H54 (cell line): ENCODE measurements at places on chromosomes 6 and 20.

- DNase-seq: no peak
These were observed 107.9 kb upstream of the CARMIL1 start for GRCh38 chr6:25171301-25171700.

DNA sequence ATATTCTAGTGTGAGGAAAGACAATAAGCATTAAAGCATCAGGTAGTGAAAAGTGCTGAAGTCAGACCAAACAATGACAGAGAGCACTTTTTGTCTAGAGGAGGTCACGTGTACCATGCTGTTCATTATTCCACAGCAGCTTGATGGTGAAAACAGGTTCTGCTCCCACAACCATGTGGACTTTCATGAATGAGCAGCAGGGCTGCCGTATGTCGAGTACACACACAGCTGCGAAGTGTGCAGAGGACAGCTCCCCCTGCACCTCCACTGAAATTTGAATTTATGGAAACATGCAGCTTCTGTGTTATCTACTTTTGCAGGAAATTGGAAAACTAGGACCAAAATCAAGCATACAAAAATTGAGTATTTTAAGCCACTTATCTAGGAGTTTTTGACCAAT is 85.3 kb downstream of the MAP7 start:
- no peak for DNase-seq

DNA sequence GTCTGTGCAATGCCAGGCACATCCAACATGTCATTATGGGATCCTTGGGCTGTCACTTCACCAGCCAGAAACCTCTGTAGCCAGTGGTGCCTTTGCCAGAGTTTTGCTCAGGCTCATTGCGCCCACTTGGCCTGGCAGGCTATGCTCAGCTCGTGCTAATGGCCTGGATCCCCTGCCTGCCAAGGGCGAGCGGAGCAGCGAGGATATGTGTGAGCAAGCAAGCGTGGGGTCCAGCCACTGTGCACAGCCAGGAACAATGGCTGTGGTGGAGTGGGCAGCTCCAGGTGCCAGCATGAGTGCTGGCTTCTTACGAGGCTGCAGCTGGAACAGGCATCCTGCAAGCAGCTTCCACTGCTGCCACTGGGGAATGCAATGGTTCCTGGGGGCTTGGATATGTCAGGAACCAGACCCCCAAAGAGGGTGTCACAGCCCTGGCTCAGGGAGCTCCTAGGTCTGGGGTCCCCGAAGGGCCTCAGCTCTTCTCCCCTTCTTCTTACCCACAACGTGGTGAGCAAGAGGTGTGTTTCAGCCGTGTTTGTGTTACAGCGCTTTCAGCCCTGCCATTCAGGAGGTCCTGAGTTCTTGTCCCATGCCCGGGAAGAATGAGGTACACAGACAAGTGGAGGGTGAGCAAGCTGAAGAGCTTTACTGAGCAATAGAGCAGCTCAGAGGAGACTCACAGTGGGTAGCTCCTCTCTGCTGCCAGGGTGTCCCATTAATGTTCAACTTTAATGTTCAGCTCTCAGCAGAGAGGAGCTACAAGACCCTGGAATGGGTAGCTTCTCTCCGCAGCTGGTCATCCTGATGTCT is 22.3 kb upstream of the TOP1 start:
- no peak for DNase-seq

DNA sequence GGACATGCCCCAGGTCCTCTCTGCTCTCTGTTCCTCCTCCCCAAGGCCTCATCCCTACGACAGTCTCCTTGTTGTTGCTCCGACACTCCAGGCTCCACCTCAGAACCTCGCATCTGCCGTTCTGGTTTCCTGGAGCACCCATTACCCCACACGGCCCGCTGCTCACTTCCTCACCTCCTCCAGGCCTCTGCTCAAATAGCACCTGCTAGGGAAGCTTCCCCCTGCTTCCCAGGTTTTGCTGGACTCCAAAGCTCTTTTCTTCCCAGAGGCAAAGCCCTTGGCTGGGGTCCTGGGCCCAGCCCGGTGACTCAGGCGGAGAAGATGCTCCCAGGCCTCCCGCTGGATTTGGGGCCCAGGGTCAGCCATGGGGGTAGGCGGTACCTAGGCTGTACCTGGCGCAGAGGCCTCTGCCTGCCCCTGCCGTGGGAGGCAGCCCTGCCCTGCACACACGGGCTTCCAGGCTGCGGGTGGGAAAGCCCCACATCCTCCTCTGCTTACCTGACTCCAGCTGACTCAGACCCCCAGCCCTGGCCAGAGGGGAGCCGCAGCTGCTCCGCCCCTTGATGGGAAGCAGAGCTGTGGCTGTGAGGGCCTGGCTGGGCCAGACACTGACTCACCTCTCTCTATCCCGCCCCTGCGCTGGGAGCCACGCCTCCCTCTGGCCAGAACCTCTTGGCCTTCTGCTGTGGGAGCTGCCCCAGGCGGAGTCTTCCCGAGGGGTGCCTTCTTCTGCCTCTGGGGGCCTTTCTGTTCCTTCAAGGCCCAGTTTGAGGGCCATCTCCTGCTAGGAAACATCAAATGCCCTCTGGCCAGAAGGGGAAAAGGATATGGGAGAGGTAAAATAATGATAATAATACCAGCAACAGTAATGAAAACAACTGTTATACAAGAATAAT is 130.5 kb downstream of the CEBPB start:
- peak; percentile 90 for DNase-seq

DNA sequence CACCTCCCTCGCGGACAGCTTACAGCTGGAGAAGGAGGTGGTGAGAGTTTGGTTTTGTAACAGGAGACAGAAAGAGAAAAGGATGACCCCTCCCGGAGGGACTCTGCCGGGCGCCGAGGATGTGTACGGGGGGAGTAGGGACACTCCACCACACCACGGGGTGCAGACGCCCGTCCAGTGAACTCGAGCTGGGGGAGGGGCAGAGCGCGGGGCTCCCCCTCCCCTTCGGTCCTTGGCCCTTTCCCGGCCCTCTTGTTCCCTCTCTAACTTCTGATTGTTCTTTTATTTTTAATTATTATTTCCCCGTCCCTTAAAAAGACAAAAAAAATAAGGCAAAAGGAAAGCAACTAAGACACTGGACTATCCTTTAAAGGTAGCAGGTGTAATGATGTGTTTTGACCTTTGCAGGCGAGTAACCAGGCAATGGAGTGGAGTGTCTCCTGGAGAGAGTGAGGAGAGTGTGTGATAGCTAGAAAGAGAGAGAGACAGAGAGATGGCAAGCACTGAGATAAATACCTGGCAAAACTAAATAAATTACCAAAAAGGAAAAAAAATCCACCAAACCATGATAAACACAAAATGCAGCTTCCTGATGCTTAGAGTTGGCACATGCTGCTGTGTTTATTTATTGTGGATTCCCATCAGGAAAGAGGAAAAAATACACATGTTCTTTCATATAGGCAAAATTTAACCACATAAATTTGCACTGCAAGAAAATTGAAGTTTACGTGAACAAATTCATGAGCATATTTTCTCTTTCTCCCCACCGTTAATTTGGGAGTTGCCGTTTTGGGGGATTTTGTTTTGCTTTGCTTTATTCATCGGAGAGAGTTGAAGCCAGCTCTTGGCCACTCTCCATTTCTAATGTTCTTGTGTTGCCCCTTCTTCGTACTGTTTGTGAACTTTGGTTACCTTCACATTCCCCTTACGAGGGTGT is 1.9 kb downstream of the POU3F2 start:
- DNase-seq: no peak

DNA sequence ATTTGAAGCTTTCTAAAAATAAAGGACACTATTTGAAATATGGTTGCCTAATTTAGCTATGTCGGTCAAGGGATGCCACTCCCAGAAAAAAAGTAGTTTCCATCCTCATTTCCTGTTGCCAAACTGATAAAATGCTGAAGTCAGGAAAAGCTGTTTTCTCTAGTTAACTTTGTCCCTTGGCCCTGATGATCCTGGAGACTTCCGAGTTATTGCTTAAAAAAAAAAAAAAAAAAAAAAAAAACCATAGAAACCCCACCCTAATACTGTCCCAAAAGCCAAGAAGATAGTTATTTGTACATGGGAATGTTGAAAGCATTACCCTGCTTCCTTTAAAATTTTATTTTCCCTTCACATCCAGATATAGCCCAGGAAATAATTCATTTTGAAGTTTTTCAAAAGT is 236.7 kb downstream of the SOD2 start:
- DNase-seq: no peak

DNA sequence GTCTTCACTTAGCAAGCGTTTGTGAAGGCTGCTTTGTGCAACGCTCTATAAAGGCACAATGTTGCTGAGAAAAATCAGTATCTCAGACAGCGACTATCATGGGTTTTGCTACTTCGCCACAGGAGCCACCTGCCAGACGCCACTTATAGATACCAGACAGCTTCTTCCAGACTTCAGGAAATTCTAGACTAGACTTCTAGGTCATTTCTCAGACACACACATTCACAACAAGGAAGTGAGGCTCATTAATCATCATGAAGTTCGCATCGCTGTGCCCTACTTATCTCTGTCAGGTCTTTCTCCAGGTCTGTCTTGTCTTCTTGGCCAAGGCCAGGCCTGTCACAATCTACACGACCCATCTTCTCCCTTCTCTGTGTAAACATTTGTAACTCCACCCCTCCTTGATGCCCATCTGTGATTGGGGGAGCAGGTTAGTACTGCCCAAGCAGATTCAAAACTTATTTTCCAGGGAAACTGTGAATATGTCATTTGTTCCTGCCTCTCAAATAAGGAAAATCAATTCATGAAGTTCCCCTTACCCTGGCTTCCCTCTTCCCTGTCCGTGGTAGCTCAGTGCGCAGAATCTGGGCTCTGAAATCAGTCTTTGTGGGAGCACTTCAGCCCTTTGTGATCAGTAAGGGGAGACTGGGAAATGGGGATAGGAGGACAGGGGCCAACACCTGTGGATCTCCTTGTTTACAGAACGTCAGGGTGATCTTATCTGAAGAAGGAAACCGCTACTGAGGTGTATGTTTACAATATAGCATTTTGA is 115.5 kb downstream of the TNFAIP3 start:
- DNase-seq: no peak

- peak; percentile 59 for DNase-seq
These were observed 10.6 kb downstream of the CTCFL start for GRCh38 chr20:57514273-57514751.

GRCh38 chr6:8277769-8278168 is 157.6 kb downstream of the SLC35B3 start:
- no peak for DNase-seq

- DNase-seq: no peak
These were observed 381.9 kb upstream of the CITED2 start for GRCh38 chr6:139756381-139756780.

- DNase-seq: no peak
These were observed 29.5 kb downstream of the GHRH start for GRCh38 chr20:37231947-37232630.

DNA sequence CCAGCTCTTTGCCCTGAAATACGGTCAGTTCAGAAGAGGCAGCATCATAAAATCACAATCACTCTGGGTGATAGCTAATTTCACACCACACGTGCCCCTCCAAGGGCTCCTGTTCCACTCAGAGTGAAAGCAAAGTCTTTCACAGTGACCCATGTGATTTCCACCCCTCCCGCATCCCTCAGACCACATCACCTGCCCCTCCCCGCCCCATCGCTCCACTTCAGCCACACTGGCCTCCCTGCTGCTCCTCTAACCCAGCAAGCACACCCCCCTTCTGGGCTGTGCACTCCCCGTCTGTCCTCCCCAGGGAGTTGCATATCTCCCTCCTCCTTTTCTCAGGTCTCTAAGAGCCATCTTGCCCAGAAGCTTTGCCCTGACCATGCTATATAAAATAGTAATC is 74.5 kb downstream of the PSMG4 start:
- no peak for DNase-seq

DNA sequence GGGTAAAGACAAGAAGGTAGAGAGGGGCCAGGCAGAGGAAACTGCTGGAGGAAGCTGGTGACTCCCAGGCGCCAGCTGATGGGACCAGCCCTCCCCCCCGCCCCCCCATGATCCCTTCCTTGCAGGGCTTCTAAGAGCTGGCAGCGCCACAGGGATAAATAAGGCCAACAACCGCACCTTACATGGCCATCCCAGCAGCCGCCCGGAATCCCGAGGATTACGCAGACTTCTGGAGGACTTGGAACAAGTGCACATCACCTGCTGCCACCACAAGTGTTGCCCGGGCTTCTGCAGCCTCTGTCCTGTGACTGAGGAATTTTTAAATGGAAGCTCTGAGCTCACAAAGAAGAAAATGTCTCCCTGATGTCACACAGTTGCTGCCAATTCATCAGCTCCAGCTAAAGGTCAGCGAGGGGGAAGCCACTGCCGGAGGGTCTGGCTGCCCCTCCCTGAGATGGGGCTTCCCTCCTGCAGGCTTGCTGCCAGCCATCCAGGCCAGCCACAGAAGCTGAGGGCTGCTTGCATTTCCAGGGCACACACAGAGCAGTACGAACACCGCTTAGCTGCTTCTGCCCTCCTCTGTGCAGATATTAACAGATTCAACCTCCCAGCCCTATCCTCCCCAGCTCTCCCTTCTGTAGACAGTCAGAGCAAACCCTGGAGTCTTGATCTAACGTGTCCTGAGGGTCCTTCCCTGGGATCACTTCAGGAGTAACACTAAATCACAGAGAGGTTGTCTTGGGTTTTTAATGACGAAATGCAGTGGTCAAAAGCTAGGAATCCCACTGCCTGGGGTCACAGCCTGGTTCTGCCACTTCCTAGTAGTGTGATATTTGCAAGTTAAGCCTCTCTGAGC is 38.6 kb upstream of the PIM1 start:
- DNase-seq: no peak

GRCh38 chr6:111228094-111228493 is 140.8 kb downstream of the SLC16A10 start:
- DNase-seq: no peak

DNA sequence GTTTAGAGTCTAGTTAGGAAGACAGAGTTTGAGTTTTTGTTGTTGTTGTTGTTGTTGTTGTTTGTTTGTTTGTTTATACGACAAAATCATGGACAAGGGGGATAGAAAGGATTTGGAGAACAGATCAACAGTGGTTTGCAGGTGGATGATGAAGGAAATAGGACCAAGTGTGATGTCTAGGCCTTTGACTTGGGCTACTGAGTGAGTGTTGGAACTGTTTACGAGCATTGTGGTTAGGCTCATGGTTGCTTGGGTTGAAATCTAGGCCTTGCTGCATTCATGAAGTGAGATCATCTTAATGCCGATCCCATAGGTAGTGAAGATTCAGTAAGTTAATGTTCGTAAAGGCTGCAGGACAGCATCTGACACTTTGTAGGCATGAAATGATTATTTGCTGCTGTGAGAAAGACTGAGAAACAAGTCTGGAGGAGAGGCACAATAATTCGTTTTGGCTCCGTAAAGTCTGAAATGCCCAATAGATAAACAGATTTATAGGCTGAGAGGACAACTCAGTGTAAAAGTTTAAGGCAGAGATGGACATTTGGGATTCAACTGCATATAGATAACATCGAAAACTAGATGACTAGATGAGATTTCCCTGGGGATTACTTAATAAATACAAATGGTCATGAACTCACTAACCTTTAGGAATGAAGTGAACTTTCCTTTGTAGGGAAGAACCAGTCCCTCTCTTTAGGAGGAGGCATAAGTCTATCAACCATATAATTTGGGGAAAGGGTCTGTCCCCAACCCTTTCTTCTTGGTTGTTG is 70.0 kb downstream of the HDDC2 start:
- no peak for DNase-seq

DNA sequence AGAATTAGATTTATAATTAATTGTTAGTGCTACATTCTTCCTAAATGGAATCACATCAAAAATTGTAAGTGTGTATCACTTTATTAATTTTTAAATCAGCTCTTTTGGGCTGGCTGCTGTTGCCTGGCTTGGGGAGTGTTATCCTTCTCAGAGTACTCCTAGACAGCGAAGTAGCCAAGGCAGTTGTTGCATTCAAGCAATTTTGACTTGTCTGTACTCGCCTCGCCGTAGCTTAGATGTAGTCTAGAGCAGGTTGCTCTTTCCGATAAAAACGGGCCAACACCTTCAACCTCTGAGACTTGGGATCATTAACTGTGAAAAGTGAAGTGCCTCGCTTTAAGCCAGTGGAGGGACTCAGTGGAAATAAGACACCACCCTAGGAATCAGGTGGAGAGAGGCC is 151.3 kb downstream of the FARS2 start:
- DNase-seq: no peak
